Kidney (tissue), 22 donors: ENCODE measurements at places on chromosomes 2 and 18. TPM values are rescaled to one million over a fixed set of nuclear protein-coding genes. Genes with fewer than 3 reads are reported as not detected.
A peak's percentile ranks its signal among the peaks of the same experiment; 100 is the strongest.

The GPR35 gene
- polyA plus RNA-seq: 1.7 TPM

The PECR gene
- polyA plus RNA-seq: 36.0 TPM

The FIGN gene
- 1.1 TPM for polyA plus RNA-seq

The KCNG3 gene
- 0.19 TPM for polyA plus RNA-seq

The UCN gene
- polyA plus RNA-seq: 1.3 TPM

The CDH7 gene
- polyA plus RNA-seq: not detected

The VSNL1 gene
- polyA plus RNA-seq: 1.0 TPM

The SLC5A7 gene
- 0.75 TPM for polyA plus RNA-seq

The SERPINB12 gene
- polyA plus RNA-seq: not detected

DNA sequence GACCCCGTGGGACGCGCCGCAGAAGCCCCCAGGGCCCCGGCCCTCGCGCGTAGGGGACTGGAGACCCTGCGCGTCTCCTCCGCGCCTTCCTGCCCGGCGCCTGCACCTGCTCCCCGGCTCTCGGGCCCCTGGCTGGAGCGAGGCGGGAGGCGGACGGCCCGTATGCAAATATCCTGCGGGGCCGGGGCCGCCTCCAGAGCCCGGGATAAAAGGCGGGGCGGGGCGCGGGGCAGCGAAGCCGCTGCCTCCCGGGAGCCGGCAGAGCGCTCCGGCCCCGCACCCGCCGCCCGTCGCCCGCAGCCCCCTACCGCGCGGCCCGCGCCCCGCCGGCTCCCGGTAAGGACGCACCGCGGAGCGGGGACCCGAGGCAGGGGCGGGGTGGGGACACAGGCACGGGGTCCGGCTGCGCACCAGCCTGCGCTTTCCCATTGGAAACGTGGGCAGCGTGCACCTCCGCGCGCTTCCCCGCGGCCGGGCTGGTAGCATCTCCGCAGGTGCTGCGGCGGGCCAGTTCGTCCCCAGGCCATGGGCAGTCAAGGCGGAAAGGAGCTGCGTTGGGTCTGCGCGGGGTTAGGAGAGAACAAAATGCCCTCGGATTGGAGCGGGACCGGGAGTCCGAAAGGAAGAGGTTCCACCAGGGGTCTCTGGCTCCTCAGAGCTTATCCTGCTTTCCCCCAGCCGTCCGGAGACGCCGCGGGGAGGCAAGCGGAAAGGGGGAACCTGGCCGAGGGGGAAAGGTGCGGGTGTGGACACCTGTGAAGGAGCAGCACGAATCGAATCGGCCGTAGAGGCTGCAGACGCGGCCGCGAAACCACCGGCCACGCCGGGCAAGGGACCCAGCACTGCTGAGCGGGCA is at the start of gene ATP6V1C2:
ATP6V1C2 (plus strand) TSS at position 235 of the 856 bp plus-strand sequence. CDS start 1,220 bp downstream, outside the sequence.
- DNase-seq: peak; percentile 61

DNA sequence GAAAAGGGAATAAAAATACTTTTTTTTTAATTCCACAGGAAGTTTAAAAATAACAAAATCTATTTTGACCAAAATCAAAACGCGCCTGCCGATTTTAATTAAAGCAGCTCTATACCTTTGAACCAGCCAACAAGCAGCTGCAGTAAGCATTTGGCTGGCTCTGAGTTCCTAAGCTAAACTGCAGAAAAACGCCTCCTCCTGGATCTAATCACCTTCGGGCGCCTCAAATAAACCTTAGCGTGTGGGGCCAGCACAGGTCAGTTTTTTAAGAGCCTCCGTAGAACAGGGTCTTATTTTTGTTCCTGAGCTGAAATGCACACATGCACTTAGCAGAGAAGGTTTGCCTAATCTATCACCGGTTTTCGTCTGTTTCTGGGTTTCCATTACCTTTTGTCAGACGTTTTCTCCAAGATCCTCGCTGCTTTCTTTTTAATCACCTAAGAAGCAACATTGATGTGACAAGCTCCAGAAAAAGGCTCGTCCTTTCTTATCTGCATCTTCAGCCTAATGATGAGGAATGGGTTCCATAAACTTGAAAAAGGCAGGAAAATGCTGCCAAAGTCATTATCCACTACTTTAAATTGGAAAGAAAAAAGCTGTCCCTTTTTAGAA is 64.7 kb upstream of the HNRNPA3 start:
- DNase-seq: peak; percentile 46

DNA sequence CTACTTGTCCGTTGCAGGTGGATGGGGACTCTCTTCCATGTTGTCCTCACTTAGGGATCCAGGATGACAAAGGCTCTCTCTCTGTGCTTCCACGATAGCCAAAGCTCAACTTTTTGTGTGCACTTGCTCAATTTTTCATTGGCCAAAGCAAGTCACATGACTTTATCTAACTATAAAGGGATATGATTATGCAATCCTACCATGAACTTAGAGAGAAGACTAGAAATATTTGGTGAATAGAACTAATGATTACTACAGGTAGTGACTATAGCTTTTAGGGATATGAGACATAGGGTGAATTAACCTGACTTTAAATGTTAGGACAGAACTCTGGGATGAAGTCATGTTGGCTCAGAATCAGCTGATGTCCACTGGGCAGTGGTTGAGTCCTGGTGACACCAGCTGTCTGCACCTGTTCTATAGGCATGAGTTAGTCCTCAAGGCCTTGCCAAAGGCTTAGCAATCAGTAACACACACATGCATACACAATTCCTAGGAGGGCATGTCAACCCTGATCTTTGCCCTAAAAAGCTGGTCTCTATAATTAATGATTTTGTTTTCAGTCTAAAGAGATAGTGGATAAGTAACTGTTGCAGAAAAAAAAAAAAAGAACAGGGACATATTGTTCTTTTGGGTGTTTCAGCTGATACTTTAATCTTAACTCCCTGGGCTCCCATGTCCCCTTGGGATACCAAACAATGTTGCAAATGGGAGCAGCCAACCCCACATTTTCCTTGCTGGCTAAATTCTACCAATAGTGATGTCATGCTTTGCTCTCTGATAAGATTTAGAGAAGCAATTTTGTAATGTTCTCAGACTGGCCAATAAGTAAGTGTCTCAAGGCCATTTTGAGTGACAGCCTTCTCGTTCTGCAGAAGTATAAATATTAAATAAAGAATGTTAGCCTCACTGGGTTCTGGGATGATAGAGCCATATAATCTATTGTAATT is 12.5 kb upstream of the HK2 start:
- no peak for DNase-seq

DNA sequence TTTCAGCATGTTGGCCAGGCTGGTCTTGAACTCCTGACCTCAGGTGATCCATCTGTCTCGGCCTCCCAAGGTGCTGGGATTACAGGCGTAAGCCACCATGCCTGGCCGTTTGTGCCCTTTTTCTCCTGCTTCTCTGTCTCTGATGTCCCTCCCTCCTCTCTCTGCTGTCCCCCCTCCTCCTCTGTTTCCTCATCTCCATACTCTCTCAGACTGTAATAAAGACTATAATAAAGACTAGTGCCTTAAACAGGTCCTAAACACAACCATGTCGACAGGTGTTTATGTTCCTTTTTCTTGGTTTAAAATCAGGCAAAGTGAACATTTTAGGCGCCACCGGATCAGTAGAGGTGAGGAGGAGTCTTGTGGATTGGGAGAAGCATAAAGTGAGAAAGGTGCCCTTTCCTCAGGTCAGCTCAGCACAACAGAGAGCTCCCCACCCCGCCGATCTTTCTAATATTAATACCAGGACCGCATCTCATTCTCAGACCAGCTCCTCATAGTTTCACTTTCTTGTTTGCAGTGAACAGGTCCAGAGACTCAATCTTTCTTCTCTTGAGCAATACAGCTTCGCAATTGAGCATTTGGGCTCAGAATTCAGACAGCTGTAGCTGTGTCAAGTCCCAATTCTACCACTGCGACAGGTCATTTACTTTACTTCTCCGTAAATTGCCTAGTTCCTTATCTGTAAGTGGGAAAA is 23.7 kb downstream of the TIMM21 start:
- no peak for DNase-seq

- no peak for DNase-seq
These were observed 79.2 kb downstream of the SETBP1 start for GRCh38 chr18:44759925-44760342.

- DNase-seq: peak; percentile 70
These were observed 102.0 kb downstream of the MAP2 start for GRCh38 chr2:209525834-209526281.

DNA sequence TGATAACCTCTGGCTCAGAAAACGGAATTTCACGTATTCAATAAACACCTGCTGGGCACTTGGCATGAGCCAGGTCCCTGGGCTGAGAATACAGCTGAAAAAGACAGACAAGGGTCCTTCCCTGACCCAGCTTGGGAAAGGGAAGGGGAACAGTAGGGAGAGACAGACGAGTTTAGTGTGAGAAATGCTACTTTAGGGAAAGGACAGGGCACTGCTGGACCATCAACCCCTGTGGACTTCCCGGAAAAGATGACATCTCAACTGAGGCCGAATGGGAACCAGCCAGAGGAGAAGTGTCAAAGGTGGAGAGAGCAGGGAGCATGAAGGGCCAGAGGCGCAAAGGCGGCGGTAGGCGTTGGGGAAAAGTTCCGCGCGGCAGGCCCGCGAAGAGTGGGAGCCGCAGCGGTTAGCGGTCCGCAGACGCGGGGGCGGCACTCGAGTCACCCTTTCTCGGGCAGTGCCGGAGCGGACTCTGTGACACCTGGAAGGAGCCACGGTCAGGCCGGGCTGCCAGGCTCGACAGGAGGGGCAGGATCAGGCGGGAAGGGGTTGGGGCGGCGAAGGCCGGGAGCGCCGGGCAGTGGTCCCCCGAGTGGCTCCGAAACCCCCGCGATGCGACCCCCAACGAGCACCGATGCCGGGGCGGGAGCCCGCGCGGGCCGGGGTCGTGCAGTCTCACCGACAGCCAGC is 519 bp downstream of the TEX261 start:
- no peak for DNase-seq

GRCh38 chr2:29235411-29235810 is 120.2 kb downstream of the CLIP4 start:
- DNase-seq: no peak

- no peak for DNase-seq
These were observed 20.0 kb downstream of the CDCA7 start for GRCh38 chr2:173374634-173375033.

DNA sequence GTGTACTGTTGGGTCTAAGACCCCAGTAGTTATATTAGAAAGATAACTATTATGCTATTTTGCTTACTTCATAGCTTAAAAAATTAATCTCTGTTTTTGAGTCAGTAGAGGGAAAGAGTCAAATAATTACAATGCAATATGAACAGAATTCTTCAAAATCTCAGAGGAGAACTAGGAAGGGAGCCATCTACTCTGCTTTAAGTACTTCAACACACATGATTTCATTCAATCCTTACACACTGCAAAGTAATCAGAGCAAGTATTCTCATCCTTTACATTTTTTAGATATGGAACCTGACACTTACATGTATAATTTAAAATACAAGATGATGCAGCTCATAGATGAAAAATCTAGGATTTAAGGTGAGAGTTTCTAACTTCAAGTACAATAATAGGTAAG is 27.7 kb downstream of the COL5A2 start:
- DNase-seq: no peak

- DNase-seq: no peak
These were observed 5.7 kb downstream of the SCN3A start for GRCh38 chr2:165198181-165198580.

GRCh38 chr18:70385474-70385873 is 96.6 kb downstream of the SOCS6 start:
- DNase-seq: no peak

GRCh38 chr2:167651406-167652151 is 595.8 kb downstream of the STK39 start:
- DNase-seq: no peak
